ENCODE measurements at places on chromosomes 3 and 15.

- peak; percentile 51 for DNase-seq
Measured at GRCh38 chr3:124829819-124830554, 57.2 kb downstream of the ITGB5 start.

- no peak for DNase-seq
Measured at GRCh38 chr3:166446986-166447385, 609.8 kb upstream of the BCHE start.

GRCh38 chr3:30131191-30131590 is 475.2 kb upstream of the TGFBR2 start:
- DNase-seq: no peak

GRCh38 chr3:166270429-166270828 is 433.2 kb upstream of the BCHE start:
- DNase-seq: no peak

DNA sequence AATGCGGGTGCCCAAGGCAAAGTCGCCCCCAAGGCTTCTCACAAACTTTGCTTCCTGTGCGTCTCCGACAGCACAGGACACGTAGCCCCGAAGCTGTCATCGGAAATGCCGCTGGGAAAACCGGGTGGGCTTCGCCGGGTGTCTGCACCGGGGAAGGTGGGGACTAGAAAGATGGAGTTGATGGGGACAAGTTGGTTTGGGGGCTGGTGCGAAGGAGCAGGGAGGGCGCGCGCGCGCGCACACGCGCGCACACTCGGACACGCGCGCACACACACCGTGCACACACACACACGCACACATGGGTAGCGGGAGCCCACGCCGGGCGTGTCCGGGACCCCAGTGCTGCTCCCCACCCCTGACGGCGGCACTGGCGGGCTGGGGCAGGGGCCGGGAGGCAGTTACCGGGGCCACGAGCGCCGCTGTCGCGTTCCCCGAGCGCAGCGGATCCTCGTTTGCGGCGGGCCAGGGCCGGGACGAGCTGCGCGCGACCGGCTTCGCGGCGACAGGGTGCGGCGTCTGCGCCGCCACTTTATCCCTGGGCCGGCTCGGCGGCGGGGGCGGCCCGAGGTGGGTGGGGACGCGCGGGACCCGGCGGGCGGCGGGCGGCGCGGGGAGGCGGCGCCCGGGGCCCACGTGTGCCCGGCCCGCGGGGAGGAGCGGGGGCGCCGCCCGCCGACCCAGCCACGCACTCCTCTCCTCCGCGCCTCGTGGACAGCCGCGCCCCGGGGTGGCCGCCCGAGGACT is 539 bp upstream of the MGLL start:
- DNase-seq: peak; percentile 89

DNA sequence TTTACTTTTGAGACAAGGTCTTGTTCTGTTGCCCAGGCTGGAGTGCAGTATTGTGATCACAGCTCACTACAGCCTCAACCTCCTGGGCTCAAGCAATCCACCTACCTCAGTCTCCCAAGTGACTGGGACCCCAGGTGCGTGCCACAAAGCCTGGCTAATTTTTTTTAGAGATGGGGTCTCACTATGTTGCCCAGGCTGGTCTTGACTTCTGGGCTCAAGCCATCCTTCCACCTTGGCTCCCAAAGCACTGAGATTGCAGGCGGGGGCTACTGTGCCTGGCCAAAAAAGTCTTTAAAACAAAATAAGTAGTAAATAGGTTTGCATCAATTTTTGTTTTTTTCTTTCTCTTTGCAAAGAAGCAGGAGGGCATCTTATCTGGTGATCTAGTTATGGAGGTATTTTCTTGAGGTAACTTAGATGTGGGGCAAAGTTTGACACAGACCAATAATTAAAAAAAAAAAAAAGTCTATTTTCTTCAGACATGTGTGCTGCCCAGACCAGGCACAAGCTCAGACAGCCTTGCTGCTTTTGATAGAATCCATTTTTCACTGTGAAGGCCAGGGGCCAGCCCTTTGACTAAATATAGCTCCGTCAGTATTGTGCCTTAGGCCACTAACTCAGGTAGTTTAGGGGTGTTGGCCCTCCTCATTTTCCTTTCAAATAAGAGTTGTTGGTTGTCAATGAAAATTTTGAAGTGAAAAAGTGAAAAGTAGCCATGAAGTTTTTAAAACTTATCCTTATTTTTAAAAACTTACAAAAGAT is 2.5 kb downstream of the ARL6IP5 start:
- DNase-seq: no peak

GRCh38 chr3:46517016-46517783 is 19.4 kb downstream of the RTP3 start:
- DNase-seq: peak; percentile 58

- DNase-seq: no peak
Measured at GRCh38 chr15:80169768-80170357, 17.1 kb downstream of the FAH start.

DNA sequence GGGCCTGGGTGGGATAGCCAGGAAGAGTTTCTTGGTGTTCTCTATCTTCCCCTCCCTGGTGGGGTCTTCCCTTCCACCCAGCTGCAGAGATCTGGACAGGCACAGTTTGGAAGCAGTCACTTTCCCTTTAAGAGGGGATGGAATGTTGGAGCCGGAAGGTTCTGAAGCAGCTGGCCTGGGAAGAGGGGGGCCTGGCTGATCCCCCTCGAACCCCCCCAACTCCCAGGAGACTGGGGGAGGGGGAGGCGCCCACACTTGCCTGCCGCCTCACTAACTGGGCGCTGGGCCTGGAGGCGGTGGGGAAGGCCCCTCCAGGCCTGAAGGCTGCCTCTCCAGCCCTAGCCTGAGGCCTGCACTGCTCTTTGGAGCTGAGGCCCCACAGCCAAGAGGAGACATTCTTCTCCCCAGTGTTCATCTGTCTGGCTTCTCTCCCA is 1.4 kb downstream of the DVL3 start:
- DNase-seq: peak; percentile 84

DNA sequence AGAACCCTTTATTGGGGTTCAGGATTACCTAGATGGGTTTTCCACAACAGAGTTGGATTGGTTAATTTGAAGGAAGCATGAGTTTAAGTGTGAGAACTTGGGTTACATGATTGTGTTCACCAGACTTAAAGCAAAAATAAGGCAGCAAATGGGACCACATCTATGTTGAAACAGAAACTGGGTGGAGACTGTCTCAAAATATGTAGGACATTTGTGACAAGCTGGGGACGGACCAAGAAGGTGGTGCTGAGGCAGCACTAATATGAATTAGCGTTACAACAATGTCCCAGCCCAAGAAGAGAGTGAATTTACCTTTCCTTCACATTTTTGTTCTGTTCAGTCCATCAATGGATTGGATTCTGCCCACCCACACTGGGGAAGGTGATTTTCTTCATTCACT is 866 bp upstream of the AADACL2 start:
- DNase-seq: no peak

DNA sequence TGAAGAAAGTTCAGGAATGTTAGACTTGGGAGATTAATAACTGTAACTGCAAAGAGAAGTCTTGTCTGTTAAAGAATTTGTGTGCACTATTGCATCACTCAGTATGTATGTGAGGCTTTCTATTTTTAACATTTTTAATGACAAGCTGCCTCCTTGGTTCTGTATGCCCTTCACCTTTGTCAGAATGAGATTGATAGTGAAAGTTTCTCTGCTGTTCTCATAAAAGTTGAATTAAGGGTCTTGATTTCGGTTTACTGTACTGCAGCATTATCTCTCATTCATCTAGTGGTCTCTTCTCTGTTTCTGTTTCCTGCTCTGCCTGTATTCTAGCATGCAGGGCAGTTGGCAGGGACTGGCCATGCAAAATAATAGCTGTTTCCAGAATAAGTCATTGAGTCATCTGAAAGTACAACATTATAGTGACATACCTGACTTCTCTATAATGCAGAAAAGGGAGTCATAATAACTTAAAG is 454.9 kb downstream of the IL5RA start:
- no peak for DNase-seq

GRCh38 chr3:175325440-175325839 is 466.3 kb downstream of the NAALADL2 start:
- no peak for DNase-seq

- peak; percentile 20 for DNase-seq
Measured at GRCh38 chr3:138180375-138181029, 5.8 kb upstream of the DBR1 start.

- DNase-seq: no peak
Measured at GRCh38 chr15:56892659-56893363, 25.6 kb upstream of the TCF12 start.
